ENCODE measurements at places on chromosomes 4 and X.

GRCh38 chr4:34271479-34272355 lies 1972.6 kb downstream of the ARAP2 start:
- DNase-seq: no peak

DNA sequence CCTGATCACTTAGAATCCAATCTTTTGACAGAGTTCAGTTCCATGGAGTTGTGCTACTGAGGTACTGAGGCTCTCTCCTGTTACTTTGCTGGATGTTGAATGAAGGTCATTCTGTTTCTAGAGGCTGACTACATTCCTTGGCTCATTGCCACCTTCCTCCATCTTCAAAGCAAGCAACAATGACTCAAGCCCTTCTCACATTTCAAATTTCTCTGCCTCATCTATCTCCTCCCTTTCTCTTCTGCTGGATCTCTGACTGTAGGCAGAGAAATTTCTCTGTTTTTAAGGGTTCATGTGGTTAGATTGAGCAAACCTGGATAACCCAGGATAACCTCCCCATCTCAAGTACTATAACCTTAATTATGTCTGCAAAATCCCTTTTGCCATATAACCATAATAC lies 775.4 kb downstream of the STPG2 start:
- no peak for DNase-seq

- DNase-seq: no peak
Observed at GRCh38 chrX:139642241-139642927, 65.6 kb downstream of the MCF2 start.

DNA sequence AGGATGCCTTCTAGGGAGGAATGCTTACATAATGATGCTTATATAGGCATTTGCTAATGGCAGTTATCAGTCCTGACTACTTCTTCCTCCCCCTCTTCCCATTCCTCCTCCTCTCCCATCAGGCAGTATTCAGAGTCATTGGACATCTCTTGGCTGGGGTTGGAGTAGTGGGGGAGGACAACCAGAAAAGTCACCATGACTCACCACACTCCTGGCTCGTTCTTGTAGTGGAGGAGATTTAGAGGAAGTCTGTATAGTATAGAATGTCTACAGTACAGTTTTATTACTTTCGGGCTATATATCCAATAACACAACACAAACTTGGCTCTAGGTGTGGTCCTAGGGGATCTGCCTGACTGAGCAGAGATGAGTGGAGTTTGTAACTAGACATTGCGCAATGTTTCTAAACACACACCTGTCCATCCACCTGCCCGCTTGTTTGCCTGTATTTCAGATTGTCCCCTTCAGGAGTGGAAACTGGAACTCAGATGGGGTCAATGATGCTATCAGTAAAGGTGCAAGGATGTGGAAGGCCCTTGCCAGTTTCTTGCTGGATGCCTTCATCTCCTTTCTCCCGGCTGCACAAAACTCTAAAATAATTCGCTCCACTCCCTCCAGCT lies 27.9 kb upstream of the KIAA1210 start:
- no peak for DNase-seq

DNA sequence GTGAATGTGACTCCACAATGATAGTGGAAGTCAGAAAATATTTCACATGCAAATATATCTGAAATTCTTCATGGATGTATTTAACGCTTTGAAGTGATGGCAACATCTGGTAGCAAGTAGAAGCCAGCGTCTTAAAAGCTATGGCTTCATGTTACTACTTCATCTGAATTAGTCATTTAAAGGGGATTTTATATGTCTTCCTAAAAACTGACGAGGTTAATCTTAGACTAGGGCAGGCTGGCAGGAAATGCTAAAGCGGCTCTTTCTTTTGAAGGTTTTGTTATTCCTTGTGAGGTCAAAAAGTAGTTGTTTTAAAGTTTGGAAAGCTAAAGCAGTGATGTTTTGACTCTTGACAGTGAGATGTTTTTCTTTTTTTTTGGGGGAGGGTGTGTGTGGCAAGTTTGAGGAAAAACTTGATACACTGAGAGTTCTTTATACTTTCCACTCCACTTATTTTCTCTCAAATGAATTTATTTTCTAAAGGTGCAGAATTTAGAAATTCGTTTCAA lies 22.6 kb downstream of the PLS3 start:
- no peak for DNase-seq

- no peak for DNase-seq
Observed at GRCh38 chrX:150084496-150085229, 146.4 kb upstream of the EOLA2 start.

- DNase-seq: no peak
Observed at GRCh38 chr4:54230484-54231418, 1.7 kb downstream of the PDGFRA start.

DNA sequence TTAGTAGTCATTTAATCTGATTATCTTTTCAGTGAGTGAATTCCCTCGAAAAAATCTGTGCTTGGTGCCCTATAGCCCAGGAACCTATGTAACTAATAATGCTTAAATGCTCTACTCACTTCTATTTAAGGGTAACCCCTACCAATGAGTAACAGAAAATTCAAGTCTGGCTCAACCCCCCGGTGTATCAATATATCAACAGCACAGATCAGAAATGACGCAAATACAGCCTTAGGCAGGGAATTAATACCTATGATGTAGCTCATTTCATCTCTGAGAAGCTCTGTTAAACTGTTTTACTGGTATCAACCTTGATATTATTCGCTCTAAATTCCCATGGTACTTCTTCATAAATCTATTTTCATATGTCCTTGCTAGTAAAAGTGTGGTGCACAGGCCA lies 28.6 kb downstream of the PDGFC start:
- no peak for DNase-seq

DNA sequence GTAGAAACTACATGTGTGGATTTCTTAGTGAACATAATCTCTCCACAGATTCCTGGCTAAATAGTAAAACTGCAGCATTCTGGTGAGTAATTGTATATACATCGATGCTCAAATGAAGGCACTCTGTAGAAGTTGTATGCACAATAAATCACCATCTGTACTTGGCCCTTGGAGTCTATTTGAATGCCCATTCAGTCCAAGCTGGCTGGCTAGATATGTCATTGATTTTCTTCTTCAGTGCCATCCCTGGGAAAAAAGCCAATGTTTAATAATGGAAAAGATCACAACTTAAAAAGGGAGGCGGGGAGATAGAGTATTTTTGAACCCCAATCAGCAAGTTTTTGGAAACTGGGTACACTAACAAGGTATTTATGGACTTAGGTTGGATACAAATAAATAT lies 381.0 kb upstream of the TEX13C start:
- DNase-seq: no peak

DNA sequence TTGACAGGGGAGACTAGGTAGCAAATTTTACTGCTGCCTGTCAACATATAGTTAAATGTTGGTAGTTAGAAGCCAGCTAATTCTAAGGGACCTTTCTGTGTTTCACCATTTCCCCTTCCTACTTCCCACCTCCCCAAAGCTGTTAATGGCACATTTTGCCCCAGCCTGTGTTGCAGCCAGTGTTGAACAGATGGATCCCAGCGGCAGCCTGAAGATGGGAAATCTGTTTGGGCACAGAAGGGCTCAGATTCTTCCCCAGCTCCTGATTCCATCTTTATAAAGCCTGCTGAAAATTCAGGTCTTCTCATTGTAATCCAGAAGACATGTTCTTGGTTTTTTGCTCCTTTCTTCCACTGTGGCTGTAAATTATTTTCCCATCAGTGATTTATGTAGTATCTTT lies 89.0 kb downstream of the SPRY1 start:
- no peak for DNase-seq

DNA sequence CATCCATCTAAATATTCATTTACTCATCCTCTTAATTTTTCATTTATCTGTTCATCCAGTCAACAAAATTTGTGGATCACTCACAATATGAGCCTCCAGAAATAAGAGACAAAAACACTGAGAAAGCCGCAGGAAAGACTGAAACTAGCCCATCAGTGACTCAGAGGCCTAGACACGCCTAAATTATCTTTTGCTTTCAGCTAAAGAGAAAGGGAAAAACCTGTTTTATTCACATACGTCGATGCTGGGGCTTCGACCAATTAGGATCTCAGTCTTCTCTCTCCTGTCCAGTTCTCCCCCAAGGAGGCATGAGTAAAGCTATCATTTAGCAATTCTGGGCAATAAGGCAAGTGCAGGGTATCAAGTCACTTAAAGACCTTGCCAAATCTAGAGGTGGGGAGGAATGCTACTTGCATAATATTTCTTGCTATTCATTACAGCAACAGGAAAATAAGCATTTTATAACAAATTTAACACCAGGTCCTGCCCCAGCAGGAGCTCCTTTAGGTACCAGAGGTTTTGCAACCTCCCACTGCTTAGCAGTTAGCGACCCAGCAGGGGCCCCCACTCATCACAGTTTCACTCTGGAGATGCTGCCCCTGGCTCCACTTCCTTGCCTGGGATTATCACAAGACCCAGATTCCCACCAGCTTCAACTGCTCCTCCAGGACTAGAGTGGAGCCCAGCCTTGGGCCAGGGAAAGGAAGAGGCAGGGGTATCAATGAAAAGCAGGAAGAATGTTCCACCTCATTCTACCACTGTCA lies 30.1 kb upstream of the TMEM154 start:
- no peak for DNase-seq

- DNase-seq: no peak
Observed at GRCh38 chr4:118265312-118266144, 87.3 kb downstream of the PRSS12 start.

DNA sequence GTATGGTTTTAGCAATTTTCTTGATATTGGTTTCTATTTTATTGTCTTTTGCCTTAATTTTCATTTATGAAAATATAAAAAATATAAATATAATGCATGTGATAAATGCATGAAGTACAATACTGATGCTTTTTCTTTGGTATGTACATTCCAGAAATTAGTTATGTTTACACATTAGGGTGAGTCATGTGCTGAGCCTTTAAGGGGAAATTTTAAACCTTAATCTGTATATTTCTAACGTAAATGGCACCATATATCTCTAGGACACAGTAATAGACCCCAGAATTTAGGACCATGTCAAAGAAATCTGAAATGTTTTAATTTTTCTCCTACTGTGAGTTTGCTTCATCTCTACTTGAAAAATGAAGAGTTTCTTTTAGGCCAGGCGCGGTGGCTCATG lies 117.8 kb upstream of the SPRY1 start:
- DNase-seq: no peak

GRCh38 chrX:1558761-1559468 lies 21.9 kb upstream of the P2RY8 start:
- DNase-seq: no peak

GRCh38 chrX:152202886-152203285 lies 64.5 kb upstream of the MAGEA10 start:
- DNase-seq: no peak

GRCh38 chr4:165610679-165611437 lies 232.1 kb downstream of the CPE start:
- DNase-seq: no peak

GRCh38 chr4:86233681-86234080 lies 126.2 kb downstream of the MAPK10 start:
- DNase-seq: no peak

DNA sequence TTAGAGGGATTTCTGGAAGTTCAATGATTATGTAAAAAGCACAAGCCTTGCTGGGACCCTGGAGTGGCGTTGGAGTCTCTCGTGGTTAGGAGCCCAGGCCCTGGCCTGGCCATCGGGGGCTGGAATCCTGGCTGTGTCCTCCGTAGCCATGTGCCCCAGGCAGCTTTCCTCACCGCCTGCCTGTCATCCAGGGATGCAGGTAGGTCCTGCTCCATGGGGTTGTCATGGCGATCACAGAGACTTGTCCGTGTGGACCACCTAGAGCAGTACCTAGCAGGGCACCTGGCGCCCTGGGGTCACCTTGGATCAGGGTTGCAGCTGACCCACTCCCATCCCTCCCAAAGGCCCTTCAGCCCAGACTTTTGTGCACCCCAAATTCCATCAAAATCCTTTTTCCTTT lies 30.2 kb upstream of the WFS1 start:
- DNase-seq: no peak

- DNase-seq: no peak
Observed at GRCh38 chrX:31331928-31332327, 260.1 kb upstream of the FTHL17 start.

- DNase-seq: no peak
Observed at GRCh38 chr4:88138561-88138960, 19.9 kb downstream of the ABCG2 start.

DNA sequence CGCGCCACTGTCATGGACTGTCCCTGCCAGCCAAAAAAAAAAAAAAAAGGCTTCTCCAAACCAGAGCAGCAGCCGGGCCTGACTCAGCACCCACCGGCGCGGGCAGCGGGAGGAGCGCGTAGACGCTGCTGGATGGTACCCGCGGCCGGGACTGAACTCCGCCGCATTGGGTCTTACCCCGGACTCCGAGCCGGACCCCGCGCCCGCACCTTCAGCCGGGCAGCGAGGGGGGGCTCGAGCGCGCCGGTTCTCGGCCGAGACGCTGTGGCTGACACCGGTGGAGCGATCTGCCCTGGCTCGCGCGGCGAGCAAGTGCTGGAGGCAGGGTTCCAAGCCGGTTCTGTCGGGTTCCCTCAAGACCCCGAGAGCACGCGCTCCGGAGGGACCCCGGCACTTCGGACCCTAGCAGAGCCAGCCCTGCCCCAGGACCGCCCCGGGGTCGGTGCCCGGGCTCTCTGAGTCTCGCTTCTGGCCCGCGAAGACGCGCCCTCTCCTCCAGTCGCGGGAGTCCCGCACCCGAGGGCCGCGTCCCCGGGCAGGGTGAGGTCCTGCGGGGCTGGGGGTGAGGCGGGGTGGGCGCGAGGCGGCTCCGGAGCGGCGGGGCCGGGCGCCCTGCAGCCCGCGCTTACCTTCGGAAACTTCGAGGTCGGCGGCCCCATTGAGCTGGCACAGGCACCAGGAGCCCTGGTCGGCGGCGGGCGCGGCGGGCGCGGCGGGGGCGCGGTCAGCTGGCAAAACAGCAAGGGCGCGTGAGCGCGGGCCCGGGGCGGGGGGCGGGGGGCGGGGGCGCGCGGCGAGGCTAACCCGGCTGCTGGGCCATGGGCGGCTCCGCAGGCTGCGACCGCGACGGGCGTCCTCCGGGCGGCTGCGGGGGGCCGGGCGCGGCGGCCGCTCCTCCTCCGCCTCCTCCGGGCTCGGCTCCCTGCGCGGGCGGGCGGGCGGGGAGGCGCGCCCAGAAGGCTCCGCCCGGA lies 11.8 kb upstream of the MAN2B2 start:
- no peak for DNase-seq

DNA sequence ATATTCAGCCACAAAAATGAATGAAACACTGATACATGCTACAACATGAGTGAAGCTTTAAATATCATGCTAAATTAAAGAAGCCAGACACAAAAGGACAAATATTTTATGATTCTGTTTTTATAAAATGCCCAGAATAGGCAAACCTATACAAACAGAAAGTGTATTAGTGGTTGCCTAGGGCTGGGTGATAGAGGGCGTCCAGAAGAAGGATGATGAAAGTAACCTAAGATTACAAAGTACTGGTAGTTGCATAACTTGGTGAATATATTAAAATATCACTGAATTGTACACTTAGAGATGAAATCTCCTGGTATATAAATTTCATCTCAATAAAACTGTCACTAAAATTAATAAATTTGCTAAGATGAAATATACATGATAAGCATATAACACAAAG lies 67.5 kb downstream of the FBXW7 start:
- no peak for DNase-seq

GRCh38 chrX:72130762-72131250 lies 909 bp downstream of the RTL5 start:
- no peak for DNase-seq

GRCh38 chr4:13963601-13964000 lies 336.1 kb upstream of the BOD1L1 start:
- no peak for DNase-seq
